ENCODE measurements at places on chromosomes 11 and 22.

DNA sequence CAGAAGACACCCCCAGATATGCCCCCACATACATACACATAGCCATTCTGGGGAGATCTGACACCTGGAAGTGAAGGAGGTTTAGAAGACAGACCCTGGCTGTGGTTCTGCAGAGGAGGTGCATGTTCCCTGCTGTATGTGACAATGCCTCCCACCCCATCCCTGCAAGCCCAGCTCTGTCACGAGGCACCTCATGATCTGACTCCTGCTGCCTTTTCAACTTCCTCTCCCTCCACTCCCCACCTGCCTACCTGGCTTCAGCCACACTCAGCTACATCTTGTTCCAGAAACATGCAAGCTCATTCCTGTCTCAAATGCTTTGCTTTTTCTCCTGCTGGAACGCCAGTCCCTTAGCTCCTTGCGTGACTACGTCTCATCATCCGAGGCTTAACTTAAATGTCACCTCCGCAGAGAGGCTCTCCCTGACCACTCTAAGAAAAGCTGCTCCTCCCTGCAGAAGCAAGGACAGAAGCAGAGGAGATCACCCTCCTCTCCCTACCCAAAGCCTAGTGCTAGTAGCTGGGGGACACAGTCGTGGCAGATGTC lies 114.5 kb downstream of the FEZ1 start:
- DNase-seq = no peak

- no peak for DNase-seq
These were observed 77.9 kb downstream of the BTBD10 start for GRCh38 chr11:13384908-13385640.

DNA sequence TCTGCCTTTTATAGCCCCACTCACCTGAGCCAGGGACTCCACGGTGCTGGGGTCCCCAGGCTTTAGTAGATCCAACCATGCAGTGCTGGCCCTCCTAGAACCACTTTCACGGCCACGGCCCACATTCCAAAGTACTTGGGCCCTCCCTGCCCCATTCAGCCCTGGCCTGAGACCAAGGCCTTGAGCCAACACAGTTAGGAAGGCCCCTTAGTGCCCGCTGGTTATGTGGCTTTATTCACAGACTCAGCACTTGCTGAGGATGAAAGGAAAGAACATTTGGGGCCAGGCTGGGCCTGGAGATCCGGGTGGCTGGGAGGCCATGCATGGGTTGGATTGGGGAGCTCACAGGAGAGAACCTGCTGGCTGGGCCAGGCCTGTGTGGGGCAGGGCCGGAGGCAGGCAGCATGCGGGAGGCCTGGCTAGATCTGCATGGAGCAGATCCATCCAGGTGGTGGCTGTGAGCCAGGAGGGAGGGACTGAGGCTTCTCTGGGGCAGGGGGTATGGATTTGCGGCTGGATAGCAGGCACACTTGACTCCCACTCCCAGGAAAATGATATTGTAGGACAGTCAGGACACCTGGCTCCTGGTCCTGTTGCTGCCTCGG lies 12.6 kb downstream of the CHRM1 start:
- no peak for DNase-seq

DNA sequence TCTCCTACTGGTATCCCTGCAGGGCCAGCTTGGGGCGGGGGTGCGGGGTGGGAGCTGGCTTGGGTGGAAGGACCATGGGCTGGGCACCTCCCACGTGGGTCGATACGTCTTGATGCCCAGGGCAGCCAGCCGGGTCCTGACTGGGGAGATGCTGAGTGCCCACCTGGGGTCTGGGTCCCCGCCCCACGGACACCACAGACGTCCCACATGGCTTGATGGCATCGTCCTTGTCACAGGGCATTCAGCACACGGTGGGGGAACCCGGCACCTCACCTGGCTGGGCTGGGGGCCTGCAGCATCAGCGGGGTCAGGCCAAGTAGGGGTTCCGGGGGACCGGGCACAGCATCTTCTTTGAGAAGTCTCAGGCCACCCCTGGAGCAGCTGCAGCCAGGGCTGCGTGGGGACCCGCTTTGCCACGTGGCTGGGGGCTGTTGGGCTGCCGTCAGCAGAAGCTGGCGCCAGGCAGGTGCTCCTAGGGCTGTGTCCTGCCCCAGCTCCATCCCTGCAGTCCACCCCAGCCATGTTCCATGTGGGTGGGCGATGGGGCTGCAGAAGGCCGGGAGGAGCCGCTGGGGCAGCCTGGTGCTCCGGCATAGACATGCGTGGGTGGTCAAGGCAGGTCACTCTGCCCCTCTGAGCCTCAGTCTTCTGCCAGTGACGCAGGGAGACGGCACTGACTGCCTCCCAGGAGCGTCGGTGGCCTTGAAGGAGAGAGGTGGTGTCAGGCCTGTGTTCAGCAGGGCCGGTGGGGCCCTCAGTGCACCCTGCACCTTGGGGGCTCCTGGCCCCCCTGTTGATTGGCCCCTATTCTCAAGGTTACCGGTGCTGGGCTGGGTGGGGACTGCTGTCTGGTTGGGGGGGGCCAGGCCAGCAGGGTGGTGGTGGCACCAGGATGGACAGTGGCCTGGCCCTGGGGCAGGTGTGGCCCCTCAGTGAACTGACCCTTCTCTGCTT lies 8.4 kb downstream of the SELENOO start:
- no peak for DNase-seq

GRCh38 chr22:36375071-36375980 lies 12.4 kb downstream of the MYH9 start:
- no peak for DNase-seq

DNA sequence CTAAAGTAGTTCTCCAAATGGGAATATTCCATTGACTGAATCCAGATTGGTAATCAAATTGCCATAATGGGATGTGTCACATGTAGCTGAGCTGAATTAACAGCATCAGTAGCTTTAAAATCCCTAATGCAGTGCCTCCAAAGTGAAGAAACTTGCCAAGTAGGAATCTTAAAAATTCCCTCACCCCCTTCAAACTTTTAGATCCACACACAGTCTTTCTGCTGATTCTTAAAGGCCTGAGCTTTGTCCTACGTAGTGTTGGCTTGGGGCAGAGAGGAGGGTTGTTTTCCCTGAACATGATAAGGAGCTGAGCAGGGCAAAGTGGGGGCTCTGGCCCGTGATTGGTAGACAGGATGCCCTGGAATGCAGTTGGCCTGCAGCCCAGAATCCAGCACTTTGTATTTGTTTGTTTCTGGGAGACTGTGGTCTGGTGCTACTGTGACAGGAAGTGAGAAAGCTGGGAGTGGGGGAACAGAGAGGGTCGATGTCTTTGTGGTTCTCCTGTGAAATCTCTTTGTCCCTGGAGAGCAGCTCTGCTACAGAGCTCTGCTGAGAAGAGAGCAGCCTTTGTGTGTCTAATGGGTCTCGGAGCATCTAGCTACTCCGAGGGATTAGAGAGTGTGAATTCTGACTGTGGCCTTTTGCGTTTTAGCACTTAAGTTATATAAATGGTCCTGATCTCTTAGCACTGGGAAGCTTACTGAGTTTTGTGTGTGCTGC lies 16.9 kb downstream of the CTNND1 start:
- no peak for DNase-seq

GRCh38 chr11:80443177-80443576 lies 1002.3 kb upstream of the TENM4 start:
- DNase-seq = no peak

- DNase-seq = no peak
These were observed 423.7 kb upstream of the CADM1 start for GRCh38 chr11:115927823-115928329.

DNA sequence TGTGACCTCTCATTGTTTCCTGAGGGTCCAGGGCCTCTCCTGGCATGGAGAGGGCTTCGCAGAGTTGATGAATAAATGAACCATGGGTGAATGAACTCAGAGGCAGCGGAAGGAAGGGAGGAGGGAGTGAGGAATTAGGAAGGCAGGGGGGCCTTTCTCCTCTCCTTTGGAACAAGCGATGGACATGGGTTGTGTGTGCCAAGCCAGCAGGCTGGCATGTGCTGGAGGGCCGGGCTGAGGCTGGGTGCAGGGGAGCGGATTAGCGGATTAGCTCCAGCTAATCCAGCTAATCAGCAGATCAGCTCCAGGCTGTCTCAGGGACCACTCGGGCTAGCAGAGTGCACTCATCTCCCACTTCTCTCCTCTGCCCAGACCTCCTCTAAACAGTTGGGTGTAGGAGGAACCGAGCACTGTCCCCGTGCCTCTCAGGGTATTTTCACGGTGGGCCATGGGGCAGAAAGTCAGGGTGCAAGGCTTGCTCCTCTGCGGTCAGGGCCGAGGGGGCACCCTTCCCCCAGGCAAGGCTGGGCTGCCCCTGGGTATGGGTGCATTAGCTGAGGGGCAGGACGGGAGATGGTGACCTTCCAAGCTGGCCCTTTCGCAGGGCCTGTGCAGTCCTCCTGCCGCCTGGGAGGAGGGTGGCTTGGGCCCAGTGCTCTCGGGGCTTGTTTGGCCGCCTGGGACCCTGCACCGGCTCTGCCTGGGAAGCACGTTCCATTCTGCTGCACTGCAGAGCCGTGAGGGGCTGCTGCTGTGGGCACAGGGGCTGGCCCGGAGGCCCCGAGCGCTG lies 120.3 kb upstream of the B3GAT1 start:
- DNase-seq = no peak

GRCh38 chr11:56916587-56916986 lies 72.1 kb upstream of the OR5AK2 start:
- DNase-seq = no peak

DNA sequence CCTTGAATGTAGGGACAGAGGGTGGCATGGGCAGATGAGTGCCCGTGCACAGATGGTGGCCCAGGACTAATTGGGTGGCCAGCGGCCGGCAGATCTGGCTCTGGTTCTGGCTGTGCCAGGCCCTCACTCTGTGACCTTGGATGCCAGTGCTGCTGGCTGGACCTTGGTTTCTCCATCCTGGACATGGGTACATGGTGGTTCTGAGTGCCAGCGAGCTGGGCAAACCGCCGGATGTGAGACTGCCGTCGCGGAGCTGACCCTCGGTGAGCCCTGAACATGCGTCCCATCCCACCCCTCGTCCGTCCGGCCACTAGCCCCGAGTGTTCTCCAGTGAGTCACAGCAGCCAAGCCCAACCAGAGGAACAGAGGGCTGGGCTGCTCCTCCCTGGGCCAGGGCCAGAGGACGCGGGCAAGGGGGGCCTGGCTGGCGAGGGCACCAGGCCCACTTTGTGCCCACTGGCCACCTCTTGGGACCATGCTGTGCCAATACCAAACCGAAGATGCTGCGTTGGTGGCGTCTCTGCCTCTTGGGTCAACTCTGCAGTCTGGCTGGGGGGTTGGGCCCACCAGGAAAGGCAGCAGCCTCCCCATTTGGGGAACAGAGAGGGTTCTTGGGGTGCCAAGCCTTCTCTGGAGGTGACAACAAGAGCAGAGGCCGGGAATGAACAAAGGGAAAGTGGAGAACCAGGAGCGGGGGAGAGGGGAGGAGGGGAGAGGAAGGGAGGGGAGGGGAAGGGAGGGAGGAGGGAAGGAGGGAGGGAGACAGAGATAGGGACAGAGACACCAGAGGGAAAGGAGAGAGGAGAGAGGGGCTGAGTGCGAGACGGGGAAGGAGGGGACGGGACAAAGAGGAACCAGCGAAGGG lies 10.7 kb downstream of the LSP1 start:
- no peak for DNase-seq

DNA sequence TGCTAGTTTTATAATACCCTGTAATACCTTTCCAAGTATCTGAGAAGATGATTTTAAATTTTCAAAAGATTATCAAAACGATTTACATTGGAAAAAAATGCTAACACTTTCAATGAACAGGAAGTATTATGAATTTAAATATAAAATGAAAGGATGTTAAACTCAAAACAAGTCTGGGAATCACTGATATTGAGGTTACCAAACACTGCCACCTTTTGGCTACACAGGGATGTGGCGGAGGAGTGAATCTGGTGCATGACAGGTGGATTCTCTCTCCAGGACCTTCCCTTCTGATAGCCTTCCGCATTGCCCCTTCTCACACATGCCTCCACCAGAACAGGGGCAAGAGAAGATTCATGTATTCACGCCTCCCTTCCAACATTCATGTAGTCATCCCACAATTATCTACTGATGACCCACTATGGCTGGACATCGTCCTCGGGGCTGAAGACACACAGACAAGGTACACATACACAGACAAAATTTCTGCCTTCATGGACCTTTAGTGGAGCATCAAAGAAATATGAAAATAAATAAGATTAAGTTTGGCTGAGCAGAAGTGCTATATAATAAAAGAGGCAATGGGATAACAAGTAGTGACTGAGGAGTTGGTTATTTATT lies 34.7 kb downstream of the ATG16L2 start:
- DNase-seq = no peak

DNA sequence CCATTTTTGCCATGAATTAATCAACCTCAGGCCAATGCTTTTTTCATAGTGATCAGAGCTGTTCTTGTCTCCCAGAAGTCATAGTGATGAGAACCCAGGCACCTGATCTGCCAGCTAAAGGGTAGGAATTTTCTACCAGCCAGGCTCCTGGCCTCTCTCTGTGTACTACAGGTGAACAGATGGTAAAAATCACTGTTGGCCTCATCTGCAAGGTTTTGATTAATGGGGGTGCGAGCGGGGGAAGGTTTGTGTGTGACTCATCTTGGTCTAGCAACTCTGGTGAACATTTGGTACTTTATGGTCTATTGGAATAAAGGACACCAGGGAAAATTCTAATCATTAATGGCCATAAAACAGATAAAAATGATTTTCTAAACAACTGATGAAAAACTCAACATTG lies 14.4 kb upstream of the APOL4 start:
- DNase-seq = no peak

- DNase-seq = no peak
These were observed 199.4 kb upstream of the LUZP2 start for GRCh38 chr11:24297461-24297860.

DNA sequence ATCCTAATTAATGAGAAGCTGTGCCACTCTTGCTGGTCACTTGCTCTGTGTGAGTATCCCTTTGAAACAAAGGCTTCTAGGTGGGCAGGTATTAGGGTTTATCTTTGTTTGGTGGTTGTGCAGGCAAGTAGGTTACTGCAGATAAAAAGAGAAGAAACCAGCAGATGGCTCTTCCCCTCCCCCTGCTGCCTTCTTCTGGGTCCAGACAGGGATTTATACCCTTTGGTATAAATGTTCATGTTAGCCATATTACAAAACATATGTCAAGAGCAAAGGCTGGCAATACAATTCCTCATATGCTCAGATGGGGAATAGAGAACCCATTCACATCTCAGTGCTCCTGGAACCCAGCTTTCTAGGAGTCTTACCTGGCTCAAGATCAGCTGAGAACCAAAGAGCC lies 109.9 kb downstream of the NAV2 start:
- no peak for DNase-seq

GRCh38 chr11:65071907-65072630 lies 11.8 kb downstream of the CDCA5 start:
- no peak for DNase-seq

- no peak for DNase-seq
These were observed 203.7 kb downstream of the CTTN start for GRCh38 chr11:70601861-70602538.

GRCh38 chr11:129896062-129896461 lies 684 bp upstream of the NFRKB start:
- DNase-seq = no peak

GRCh38 chr11:126573325-126573978 lies 218.0 kb downstream of the ST3GAL4 start:
- no peak for DNase-seq

DNA sequence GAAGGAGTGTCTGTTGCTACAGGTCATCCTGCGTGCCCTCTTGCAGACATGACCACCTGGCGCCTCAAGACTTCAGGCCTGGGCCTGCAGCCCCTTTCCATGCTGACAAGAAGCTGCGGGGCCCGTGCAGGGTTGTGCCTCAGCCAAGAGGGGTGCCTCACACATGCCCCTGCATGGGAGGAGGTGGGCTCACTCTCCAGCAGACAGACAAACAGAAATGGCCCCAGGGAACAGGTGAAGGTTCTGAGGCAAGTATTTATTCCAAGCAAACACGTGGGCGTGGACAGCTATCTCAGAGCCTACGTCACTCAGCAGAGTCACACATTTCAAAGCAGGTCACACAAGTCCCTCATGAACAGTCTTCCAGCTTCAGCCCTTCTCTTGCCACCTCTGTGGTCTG lies 5.9 kb upstream of the SYCE3 start:
- no peak for DNase-seq
